ENCODE measurements at places on chromosomes 2 and 18. TPM values are rescaled to one million over a fixed set of nuclear protein-coding genes. Genes with fewer than 3 reads are reported as not detected.
A peak's percentile ranks its signal among the peaks of the same experiment; 100 is the strongest.

The MAP3K20 gene
- 68.1 TPM for polyA plus RNA-seq

The CAPN14 gene
- polyA plus RNA-seq, result 0.31 TPM

The MRPS5 gene
- 92.3 TPM for polyA plus RNA-seq

The TBR1 gene
- polyA plus RNA-seq, result not detected

The CFAP65 gene
- polyA plus RNA-seq, result 3.0 TPM

The PSD4 gene
- 15.3 TPM for polyA plus RNA-seq

The AMER3 gene
- 0.06 TPM for polyA plus RNA-seq

The CD8B2 gene
- polyA plus RNA-seq, result 0.28 TPM

The GAREM2 gene
- polyA plus RNA-seq, result 7.2 TPM

The NR4A2 gene
- 4.5 TPM for polyA plus RNA-seq

The MARCHF4 gene
- 0.61 TPM for polyA plus RNA-seq

The NEU4 gene
- polyA plus RNA-seq, result 0.37 TPM

The ACADL gene
- polyA plus RNA-seq, result 18.2 TPM

The COLEC11 gene
- 4.8 TPM for polyA plus RNA-seq

DNA sequence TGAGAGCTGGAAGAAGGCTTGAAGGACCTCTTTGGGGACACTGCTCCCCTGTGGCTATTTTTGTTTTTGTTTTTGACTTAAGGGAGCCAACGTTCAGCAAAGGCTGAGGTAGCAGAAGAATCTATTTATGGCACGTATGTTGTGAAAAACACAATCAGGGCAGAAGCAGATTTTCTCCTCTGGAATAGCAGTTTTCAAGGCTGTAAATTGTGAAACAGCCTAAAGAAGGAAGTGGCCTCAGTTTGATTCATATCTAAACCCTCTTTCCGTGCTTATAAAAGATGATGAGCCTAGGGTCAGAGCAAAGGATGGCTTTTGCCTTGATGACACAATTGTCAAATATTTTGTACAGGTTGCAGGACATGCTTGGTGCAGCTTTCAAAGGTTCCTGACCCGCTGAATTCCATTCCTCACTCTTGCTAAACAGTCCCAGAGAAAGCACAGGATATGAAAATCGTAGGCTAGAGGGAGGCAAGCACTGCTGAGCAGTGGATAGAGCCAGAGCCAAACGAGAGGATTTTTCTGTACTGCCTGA is 106.2 kb upstream of the DLX2 start:
- no peak for DNase-seq

GRCh38 chr2:177207101-177207500 is 5.5 kb upstream of the HNRNPA3 start:
- no peak for DNase-seq

DNA sequence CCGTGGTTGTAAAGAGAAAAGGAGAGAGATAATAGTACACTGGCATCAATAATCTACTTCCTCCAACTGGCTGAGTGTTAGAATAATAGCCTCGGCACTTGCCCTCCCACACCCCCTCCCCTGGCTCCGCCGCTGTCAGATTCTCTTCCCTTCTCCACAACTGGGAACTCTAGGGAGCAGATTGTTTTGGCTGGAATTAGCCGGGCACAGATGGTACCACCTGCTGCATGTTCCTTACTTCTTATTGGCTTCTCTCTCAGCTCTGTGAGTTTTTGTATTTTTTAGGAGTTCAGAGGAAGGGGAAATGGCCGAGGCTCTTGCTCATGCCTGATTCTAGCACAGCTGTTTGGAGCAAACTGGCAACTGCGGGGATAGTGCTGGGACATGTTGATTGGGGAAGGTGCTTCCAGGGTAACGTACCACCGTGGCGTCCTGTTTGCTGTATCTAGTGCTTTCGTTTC is 140.0 kb downstream of the ZEB2 start:
- peak; percentile 51 for DNase-seq

DNA sequence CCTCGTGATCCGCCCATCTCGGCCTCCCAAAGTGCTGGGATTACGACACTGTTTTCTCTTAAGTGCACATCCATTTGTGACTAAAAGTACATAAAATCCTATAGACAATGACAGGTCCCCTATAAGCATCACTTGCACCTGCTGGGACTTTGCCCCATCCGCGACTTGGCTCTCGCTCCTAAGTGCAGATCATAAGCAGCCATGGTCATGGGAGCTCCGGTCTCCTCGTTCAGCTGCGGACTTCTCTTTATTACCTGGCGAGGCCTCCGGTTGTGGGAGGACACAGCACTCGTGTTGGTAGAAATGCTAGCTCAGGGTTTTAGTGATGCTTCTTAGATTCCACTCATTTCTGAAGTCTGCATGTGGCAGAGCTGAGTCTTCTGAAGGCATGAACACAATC is 92.7 kb upstream of the ST6GAL2 start:
- DNase-seq, result no peak

DNA sequence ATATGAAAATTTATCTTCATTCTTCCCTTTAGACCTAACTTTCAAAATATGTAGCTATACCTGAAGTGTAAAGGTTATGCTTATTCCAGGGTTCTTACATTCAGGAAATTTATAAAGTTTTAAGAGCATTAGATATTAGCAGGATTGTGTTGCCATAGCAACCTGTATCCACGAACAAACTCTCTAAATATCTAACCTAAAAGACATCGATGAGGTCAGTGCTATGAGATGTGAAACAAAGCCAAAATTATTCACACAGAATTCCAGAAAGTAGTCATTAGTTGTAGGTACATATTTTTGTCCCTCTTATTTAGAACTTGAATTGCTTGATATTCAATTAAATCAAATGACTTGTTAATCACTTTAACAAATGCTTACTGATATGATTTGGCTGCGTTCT is 705.3 kb downstream of the SOCS6 start:
- no peak for DNase-seq

- DNase-seq, result no peak
Observed at GRCh38 chr18:63348508-63349136, 18.4 kb downstream of the KDSR start.

DNA sequence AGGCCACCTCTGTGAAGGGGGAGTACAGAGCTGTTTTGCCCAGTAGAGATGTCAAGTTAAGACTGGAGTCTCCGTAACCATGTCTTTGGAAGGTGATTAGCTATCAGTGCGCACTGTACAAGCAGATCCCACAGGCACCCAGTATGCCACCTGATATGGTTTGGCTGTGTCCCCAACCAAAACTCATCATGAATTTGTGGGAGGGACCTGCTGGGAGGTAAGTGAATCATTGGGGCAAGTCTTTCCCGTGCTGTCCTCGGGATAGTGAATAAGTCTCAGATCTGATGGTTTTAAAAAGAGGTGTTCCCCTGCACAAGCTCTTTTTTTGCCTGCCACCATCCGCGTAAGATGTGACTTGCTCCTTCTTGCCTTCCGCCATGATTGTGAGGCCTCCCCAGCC is 90.2 kb downstream of the ACTR2 start:
- DNase-seq, result no peak

GRCh38 chr18:75455249-75456198 is 28.0 kb upstream of the SMIM21 start:
- DNase-seq, result peak; percentile 75

DNA sequence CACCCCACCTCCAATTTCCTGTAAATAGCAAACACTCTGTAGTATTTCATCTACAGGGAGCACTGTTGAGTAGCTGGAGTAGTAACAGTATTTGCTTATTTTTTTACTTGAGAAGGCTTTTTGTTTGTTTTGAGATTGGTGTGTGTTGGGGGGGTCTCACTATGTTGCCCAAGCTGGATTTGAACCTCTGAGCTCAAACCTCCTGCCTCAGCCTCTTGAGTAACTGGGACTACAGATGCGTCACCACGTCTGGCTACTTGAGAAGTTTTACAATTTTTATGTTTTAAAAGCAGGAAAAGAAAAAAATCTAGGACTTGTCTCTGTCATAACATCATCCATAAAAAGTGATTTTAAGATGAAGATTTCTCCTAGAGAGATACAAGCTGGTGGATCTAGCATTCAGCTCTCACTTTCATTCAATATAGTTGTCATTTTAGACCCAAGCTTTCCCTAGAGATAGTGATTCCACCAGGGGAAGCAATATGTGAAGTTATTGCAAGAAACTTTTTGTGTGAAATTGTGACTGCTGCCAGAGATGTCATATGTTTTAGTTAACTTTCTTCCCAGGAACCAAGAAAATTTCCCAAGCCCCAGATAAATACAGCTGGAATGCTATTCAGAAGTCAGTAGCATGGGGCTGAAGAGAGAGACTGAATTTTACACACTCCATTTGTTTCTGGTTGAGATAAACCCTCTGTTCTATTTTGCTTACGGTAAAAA is 60.2 kb upstream of the MAP4K3 start:
- peak; percentile 83 for DNase-seq

- DNase-seq, result no peak
Observed at GRCh38 chr2:223700221-223700620, 98.1 kb upstream of the SCG2 start.

GRCh38 chr18:74654638-74655037 is 57.0 kb downstream of the ZNF407 start:
- no peak for DNase-seq

DNA sequence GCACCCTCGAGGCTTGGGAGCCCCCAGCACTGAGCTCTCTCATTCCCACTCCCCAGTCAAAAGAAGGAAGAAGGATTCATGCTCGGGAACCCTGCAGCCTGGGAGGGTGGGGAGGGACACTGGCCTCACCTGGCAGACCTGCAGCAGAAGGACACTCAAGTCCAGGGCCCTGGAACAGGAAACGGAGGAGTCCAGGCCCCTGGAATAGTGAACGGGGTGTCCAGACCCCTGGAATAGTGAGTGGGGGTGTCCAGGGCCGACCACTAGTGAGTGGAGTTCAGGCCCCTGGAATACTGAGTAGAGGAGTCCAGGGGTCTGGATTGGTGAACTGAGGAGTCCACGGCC is 292.5 kb downstream of the NDUFA10 start:
- DNase-seq, result no peak

GRCh38 chr2:145736871-145737270 is 1217.0 kb upstream of the ZEB2 start:
- DNase-seq, result no peak

- DNase-seq, result no peak
Observed at GRCh38 chr2:146814971-146815370, 1029.9 kb upstream of the ACVR2A start.

- DNase-seq, result no peak
Observed at GRCh38 chr2:75646090-75646582, 447 bp upstream of the MRPL19 start.

GRCh38 chr18:6994771-6995430 is 122.7 kb downstream of the LAMA1 start:
- DNase-seq, result peak; percentile 36

DNA sequence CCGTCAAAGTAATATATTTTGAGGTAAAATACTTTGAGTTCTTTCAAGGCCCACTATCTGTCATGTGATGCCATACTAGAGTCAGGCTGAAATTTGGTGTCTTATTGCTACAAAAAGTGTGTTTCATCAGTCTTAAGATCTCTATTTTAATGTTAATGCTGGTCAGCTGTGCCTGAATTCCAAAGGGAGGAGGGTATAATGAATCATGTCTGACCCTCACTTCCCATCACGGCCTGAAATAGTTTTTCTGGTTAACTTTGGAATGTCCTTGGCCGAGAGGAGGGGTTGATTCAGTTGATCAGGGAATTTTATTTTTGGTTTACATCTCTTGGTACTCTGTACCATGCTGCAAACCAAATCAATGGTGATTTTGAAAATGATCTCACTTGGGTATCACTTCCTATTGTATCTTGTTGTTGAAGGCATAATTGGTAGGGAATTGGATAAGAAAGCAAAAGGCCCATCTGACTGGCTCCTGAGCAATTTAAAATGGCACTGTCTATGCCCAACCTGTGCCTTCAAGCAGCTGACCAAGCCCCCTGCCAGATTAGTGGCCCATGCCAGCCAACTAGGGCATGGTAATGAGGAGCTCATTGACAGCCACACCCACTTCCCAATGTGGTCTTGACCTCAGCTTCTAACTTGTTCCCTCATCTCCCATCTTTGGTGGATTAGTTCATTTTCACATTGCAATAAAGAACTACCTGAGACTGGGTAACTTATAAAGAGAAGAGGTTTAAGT is 6.1 kb upstream of the SLC35F5 start:
- DNase-seq, result no peak

DNA sequence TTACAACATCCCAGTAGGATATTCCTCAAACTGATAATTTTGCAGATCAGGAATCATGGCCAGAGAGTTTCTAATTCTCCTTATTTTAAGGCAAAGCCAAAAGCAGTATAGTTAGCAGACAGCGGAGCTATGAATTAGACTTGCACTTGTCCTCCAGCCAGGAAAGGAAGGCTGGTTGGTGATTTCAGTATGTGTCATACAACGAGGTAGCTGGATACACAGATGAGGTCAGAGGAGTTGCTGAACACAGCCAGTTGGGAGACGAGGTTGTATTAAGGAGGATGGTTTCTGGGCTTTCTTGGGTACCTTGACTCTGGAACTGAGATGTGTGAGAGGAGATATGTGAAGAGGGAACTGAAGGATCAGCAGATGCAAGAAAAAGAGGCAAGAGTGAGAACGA is 185.2 kb downstream of the SOX11 start:
- no peak for DNase-seq

- no peak for DNase-seq
Observed at GRCh38 chr2:37589298-37589697, 82.1 kb downstream of the CDC42EP3 start.

- DNase-seq, result no peak
Observed at GRCh38 chr2:95055262-95055661, 29.8 kb downstream of the MAL start.

DNA sequence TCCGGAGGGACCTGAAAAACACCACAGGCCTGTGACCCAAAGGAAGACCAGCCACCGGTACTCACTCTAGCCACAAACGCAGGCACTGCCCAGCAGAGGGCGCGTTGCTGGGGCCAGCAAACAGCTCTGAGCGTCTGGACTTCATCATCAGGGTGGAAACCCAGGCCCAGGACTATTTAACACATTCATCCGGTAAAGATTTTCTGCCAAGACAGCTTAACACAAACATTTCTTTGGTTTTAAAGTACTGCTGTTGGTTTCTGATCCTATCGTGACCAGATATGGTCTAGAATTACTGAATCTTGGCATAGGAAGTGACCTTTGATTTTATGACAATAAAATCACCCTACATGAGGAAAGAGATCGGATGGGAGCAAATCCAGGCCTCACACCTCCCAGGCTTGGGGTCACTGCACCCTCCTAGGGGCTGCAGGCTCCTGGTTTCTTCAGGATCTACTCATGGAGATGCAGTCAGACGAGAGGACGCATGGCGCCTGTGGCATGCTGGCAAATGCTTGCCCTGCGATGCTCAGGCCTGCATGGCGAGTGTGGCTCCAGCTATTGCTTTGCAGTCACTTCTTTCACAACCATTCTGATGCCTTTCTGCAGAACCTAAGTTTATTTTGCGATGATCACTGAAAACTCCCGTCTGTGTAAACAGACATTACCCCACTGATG is 130.4 kb downstream of the COL4A4 start:
- DNase-seq, result peak; percentile 54

- no peak for DNase-seq
Observed at GRCh38 chr18:39624961-39625360, 2059.4 kb upstream of the CELF4 start.

DNA sequence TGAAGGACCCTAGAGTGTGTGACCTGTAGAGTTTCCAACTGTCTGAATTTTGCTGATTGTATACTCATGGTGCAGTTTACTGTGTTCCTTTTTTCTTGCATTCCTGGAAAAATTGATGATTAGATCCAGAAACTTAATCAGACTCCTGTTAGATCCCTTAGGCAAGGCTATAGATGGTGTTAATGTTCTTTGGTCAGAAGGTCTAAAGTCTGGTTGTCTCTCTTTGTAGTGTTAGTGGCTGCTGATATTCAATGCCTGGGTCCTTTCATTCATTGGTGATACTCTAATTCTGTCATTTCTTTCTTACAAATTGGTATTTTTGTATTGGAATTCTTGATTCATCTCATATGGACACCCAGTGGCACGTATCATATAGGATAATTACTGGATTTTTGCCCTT is 6.3 kb downstream of the CCNT2 start:
- DNase-seq, result no peak

- no peak for DNase-seq
Observed at GRCh38 chr2:119265693-119266066, 42.0 kb downstream of the STEAP3 start.
